Small intestine (tissue), 16 donors: ENCODE measurements at places on chromosomes 5 and 9. TPM values are rescaled to one million over a fixed set of nuclear protein-coding genes. Genes with fewer than 3 reads are reported as not detected.

GRCh38 chr5:62011089-62011664 lies 294.8 kb upstream of the KIF2A start:
- no peak overlapping the region for H3K4me3 ChIP-seq
- H3K27ac ChIP-seq, result no peak overlapping the region
- H3K36me3 ChIP-seq, result no peaks in the 10 kb centered on the region
- H3K27me3 ChIP-seq, result no peaks in the 10 kb centered on the region
- H3K4me1 ChIP-seq, result no peaks in the 10 kb centered on the region

DNA sequence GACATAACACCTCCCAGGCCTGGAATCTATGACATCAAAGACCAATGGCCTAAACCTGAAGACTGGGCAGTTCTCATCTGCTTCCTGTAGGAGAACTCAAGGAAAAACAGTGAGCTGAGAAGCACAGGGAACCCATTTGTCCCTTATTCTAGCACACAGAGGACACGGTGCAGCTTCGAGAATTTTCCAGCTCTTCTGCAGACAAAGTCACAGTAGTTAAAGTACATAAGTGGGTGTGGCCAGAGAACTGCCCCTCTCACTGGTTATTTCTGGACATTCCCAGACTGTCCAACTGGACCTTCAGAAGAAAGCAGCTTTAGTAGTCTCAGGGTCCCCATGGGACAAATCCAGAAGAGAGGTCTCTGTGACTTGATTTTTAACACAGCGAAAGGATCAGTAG lies 114.6 kb downstream of the KLHL3 start:
- H3K4me1 ChIP-seq, result no peaks in the 10 kb centered on the region
- no peaks in the 10 kb centered on the region for H3K36me3 ChIP-seq
- DNase-seq, result no peak
- H3K27ac ChIP-seq, result no peak overlapping the region

GRCh38 chr5:82176115-82176814 lies 101.9 kb downstream of the RPS23 start:
- no peak overlapping the region for H3K4me3 ChIP-seq
- no peak for DNase-seq
- H3K27ac ChIP-seq, result no peak overlapping the region
- no peaks in the 10 kb centered on the region for H3K4me1 ChIP-seq

GRCh38 chr5:530001-530955 lies 6.0 kb upstream of the SLC9A3 start:
- no peak for DNase-seq
- H3K4me1 ChIP-seq, result no peaks in the 10 kb centered on the region
- no peaks in the 10 kb centered on the region for H3K36me3 ChIP-seq
- H3K27me3 ChIP-seq, result peaks cover 48% of the 10 kb centered on the region
- no peak overlapping the region for H3K4me3 ChIP-seq

DNA sequence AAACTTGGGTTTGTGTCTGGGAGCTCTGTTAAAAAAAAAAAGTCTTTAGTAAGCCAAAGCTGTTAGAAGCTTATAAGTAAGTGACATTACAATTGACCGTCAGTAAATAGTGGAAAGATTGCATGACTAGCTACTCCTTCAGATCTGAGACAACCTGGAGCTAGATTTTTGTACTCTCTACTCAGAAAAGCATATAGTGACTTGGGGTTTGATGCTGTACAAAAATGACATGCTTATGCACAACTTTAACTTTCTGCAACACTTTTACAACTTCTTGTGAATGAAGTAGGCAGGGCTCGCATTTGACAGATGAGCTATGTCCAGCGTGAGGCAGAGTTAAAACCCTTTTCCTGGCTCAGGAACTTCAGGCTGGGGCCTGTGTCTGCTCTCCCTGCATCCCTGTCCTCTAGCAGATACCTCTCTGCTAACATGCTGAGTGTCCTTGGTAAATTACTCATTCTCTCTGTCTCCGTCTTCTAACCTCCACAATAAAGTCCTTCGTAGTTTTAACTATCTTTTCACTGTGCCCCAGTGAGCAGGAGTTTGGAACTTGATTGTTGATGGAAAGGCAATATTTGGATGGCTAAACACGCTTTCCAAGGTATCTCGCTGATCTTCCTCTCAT lies 471 bp upstream of the GHR start:
- H3K4me3 ChIP-seq, result no peak overlapping the region
- peaks cover 6% of the 10 kb centered on the region for H3K4me1 ChIP-seq
- peak overlapping the region; percentile 26 for H3K27ac ChIP-seq
- H3K27me3 ChIP-seq, result peaks cover 10% of the 10 kb centered on the region

GRCh38 chr9:120787933-120788332 lies 5.3 kb downstream of the FBXW2 start:
- peak overlapping the region; percentile 69 for H3K27ac ChIP-seq
- peaks cover 4% of the 10 kb centered on the region for H3K36me3 ChIP-seq
- H3K4me3 ChIP-seq, result no peak overlapping the region

- H3K27me3 ChIP-seq, result no peaks in the 10 kb centered on the region
- peaks cover 9% of the 10 kb centered on the region for H3K4me1 ChIP-seq
These were observed 280.2 kb downstream of the SPOCK1 start for GRCh38 chr5:137218896-137219295.

DNA sequence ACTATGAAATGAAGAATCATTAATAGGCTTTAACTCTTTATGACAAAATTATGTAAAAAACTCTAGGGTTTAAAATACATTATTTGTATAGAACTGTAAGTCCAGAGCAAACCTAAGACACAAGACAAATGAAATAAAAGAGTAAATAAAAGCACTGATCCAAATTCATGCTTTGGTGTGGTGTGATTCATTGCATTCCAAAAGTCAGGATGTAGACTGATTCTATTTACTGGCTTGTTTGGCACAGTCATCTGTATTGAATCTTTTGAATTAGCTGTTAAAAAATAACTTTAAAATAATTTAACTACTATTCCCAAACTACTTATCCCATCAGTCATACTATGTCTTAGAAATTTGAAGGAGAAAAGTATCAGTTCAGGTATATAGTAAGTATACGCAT lies 31.1 kb downstream of the IL4 start:
- H3K36me3 ChIP-seq, result no peaks in the 10 kb centered on the region
- DNase-seq, result no peak
- H3K4me3 ChIP-seq, result no peak overlapping the region
- no peak overlapping the region for H3K27ac ChIP-seq
- H3K27me3 ChIP-seq, result no peaks in the 10 kb centered on the region

DNA sequence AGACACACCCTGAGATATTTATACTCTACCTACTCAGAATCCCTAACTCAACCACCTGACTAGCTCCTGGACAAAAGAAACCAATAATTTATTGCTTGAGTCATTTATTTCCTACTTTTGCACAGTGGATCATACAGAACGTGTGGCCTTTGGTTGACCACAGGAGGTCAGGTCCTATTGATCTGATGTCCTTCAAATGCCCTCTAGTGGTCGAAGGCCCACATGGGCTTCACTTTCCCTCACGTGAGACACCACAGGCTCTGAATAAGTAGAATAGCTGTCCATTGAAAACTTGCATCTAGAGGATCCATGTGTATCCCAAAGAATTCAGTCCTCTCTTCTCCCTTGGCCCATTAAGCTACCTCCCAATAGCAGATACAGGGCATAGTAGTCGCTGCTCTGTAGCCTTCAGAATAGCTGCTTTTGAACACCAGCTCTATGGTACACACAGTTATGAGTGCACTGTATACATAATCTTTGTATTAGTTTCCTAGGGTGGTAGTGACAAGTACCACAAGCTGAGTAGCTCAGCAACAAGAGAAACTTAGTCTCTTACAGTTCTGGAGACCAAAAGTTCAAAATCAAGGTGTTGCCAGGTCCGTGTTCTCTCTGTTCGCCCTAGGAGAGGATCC lies 177.6 kb upstream of the SMARCA2 start:
- peak; percentile 2 for DNase-seq
- H3K27me3 ChIP-seq, result no peaks in the 10 kb centered on the region
- H3K27ac ChIP-seq, result no peak overlapping the region
- no peaks in the 10 kb centered on the region for H3K4me1 ChIP-seq
- no peaks in the 10 kb centered on the region for H3K36me3 ChIP-seq
- H3K4me3 ChIP-seq, result no peak overlapping the region

GRCh38 chr9:17520268-17521064 lies 58.4 kb upstream of the SH3GL2 start:
- no peaks in the 10 kb centered on the region for H3K36me3 ChIP-seq
- H3K4me3 ChIP-seq, result no peak overlapping the region
- no peaks in the 10 kb centered on the region for H3K27me3 ChIP-seq

- no peaks in the 10 kb centered on the region for H3K4me1 ChIP-seq
- no peak overlapping the region for H3K4me3 ChIP-seq
- H3K36me3 ChIP-seq, result no peaks in the 10 kb centered on the region
- DNase-seq, result no peak
- no peak overlapping the region for H3K27ac ChIP-seq
These were observed 164.6 kb downstream of the MAT2B start for GRCh38 chr5:163670036-163670435.

- H3K27me3 ChIP-seq, result no peaks in the 10 kb centered on the region
- H3K36me3 ChIP-seq, result peaks cover 11% of the 10 kb centered on the region
These were observed 58.6 kb downstream of the PCDHGC5 start for GRCh38 chr5:141547488-141547887.

- no peak overlapping the region for H3K27ac ChIP-seq
- H3K27me3 ChIP-seq, result no peaks in the 10 kb centered on the region
- no peak overlapping the region for H3K4me3 ChIP-seq
- H3K36me3 ChIP-seq, result no peaks in the 10 kb centered on the region
- no peaks in the 10 kb centered on the region for H3K4me1 ChIP-seq
- no peak for DNase-seq
These were observed 71.8 kb downstream of the ZNF618 start for GRCh38 chr9:113947941-113948340.

GRCh38 chr9:78031893-78032729 lies 500 bp upstream of the GNAQ start:
- H3K27me3 ChIP-seq, result no peaks in the 10 kb centered on the region
- H3K4me3 ChIP-seq, result peak overlapping the region; percentile 86
- H3K36me3 ChIP-seq, result no peaks in the 10 kb centered on the region
- DNase-seq, result peak; percentile 96

DNA sequence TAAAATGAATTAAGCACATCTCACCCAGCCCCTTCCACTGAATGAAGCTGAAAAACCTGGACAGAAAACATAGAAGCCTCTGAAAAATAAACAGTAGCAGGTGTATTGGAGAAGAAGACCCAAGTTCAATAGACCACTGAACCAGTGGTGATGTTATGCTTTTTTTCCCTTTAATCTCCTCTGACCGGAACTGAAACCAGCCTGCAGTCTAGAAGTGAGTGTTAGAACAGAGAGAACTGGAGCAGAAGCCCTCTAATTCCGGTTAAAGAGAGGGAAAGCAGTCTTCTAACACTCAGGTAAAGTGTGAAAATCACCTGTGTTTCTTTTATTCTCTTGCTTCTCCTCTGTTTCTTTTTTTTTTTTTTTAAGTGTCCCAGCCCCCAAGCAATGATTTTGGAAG lies 83.5 kb upstream of the CCL21 start:
- no peak for DNase-seq
- no peaks in the 10 kb centered on the region for H3K4me1 ChIP-seq
- H3K27me3 ChIP-seq, result peaks cover 5% of the 10 kb centered on the region

DNA sequence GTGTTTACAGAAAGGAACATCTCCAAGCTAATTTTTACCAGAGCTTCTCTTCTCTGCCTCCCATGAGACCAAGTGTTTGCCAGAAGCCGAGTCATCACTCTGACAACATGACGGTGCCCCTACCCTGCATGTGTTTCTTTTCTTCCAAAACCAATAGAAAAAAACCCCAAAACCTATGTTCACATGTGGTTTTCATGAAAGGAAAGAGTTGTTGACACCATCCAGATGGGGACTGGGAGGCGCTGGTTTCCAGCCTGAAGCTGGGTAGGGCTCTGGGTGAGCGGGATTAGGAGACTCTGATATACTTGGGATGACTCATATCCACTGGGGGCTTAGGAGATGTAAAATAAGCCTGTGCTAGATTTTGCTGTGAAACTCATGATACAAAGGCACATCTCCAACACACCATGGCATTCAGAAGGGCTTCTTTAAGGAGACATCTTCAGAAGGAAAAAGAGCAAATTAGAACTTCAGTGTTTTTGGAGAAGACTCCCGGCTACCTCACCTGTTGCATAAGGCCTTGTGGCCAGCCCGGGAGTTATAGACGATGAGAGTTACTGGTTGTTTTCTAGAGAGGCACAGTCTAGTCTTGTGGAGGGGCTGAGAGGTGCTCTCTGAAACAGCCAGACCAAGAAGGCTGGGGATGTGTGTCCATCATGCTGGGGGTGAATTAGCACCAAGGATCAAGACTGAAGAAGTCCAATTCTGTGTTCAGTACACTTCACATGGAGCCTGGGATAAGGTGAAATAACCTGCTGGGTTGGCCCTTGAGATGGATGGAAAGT lies 108.9 kb upstream of the LHFPL2 start:
- H3K4me3 ChIP-seq, result no peak overlapping the region
- H3K27ac ChIP-seq, result no peak overlapping the region
- H3K36me3 ChIP-seq, result no peaks in the 10 kb centered on the region

DNA sequence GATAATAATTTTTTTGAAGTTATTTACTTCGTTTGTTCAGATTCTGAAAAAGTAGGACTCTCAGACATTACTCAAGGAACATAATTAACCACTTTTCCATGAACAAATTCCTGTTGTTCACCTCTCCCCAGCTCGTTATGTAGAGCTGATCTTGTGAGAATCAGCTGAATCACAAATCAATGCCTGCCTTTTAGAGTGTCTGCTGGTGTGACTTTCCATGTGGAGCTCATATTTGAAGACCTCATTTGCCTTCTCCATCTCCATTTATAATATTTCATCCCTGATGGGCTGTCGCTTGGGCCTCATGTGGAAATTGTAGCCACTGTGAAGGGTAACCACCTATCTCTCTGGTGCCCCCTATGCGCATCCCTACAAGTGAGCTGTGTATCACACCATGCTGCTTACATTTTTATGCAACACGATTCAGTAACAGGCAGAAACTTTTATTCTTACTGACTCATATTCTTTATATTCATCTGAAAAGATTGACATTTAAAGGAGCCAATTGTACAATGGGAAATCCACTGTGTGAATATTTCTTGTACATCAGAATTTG lies 111.3 kb downstream of the STK32A start:
- no peaks in the 10 kb centered on the region for H3K36me3 ChIP-seq
- H3K27ac ChIP-seq, result no peak overlapping the region
- no peak overlapping the region for H3K4me3 ChIP-seq
- no peaks in the 10 kb centered on the region for H3K27me3 ChIP-seq
- no peaks in the 10 kb centered on the region for H3K4me1 ChIP-seq

- peak; percentile 54 for DNase-seq
- H3K27me3 ChIP-seq, result no peaks in the 10 kb centered on the region
- H3K36me3 ChIP-seq, result peaks cover 8% of the 10 kb centered on the region
These were observed 1.2 kb downstream of the KIAA1958 start for GRCh38 chr9:112487799-112488340.

- no peaks in the 10 kb centered on the region for H3K27me3 ChIP-seq
- no peaks in the 10 kb centered on the region for H3K4me1 ChIP-seq
- H3K4me3 ChIP-seq, result no peak overlapping the region
- H3K36me3 ChIP-seq, result no peaks in the 10 kb centered on the region
- no peak for DNase-seq
- no peak overlapping the region for H3K27ac ChIP-seq
These were observed 44.2 kb downstream of the COL5A1 start for GRCh38 chr9:134685784-134686183.

- H3K27ac ChIP-seq, result peak overlapping the region; percentile 86
- H3K4me1 ChIP-seq, result no peaks in the 10 kb centered on the region
- H3K4me3 ChIP-seq, result peak overlapping the region; percentile 54
- peak; percentile 83 for DNase-seq
- no peaks in the 10 kb centered on the region for H3K27me3 ChIP-seq
These were observed 187.1 kb downstream of the ARHGEF28 start for GRCh38 chr5:73812962-73813588.

Gene SLC6A19
- 56.3 TPM for polyA plus RNA-seq

Gene HOMER1
- polyA plus RNA-seq, result 0.27 TPM

Gene FAM169A
- 2.2 TPM for polyA plus RNA-seq

Gene PCDHGB1
- not detected for polyA plus RNA-seq
